ENCODE measurements at places on chromosomes 5 and 9.

DNA sequence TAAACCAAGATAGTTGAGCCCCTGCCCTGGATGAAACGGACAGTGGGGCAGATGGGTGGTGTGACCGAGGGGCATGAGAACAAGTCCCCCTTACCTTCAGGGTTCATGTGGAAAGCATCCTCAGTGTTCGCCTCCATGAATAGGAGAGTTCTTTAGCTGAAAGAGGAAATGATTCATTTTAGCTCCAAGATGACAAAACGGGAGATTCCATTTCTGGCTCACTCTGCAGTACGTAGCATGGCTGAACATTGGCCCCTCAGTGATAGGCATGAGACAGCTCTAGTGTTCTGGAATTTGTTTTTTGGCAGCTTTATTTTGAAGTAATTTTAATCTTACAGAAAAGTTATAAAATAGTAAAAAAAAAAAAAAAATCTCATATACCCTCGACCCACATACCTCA, 70.2 kb upstream of the AGXT2 start:
- DNase-seq: peak; percentile 2

- DNase-seq: no peak
Observed at GRCh38 chr5:151036556-151036955, 16.2 kb downstream of the GPX3 start.

DNA sequence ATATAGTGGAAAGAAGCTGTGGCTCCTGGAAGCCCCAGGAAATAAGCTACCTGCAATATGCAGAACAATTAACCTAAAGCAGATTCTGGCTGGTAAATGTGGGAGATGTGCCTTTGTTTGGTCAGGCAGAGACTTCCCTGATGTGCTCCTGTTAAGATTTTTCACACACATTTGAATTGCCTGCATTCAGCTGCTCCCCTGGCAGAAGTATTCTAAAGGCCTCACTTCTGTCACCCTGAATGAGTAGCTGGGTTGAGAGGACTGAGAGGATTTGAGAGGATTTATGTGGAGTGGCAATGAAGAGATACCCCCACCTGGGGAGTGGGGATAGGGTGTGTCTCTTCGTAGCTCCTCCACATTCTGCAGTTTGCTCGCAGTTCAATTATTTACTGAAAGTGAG, 130.5 kb downstream of the ST8SIA4 start:
- no peak for DNase-seq

DNA sequence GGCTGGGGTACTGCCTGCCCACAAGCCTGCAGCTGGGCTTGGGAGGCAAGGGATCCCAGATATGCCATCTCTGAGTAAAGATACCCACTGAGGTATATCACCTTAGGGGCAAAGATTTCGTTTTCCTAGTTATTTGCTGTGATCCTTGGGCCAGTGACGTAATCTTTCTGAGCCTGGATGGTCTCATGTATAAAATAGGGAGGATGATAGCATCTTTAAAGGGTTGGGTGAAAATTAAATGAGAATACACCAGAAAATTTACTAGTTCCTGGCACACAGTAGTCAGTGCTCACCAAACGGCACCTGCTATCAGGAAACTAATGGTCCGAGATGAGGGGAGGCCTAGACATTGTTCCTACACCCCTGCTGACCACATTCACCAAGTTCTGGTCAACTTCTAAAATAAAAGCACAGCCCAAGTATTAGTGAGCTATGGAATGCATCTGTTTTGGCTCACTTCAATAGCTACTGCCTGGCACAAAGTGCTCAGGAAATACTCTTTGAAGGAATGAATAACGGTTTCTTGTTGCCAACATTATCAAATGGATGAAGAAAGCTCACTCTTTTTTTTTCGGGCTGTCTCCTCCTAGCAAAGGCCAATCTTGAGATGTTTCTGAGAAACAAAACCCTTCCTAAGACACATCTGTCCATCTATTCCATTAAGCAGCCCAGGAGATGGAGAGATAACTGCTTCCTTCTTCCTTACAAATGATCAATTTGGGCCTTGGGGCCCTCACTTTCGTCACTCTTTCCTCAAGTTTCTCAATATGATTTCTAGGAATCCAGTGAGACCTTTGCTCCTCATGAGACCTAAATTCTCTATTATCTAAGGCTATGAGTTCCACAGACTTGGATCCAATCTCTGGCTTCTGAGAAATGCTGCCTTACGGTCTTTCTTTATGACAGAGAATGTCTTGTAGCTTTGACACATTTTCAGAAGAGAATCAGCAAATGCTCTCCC, 98.2 kb downstream of the DPYSL3 start:
- DNase-seq: no peak

GRCh38 chr9:115743709-115744605, 409.6 kb upstream of the PAPPA start:
- DNase-seq: no peak

- DNase-seq: peak; percentile 23
Observed at GRCh38 chr5:139181322-139181730, 16.8 kb downstream of the SIL1 start.

DNA sequence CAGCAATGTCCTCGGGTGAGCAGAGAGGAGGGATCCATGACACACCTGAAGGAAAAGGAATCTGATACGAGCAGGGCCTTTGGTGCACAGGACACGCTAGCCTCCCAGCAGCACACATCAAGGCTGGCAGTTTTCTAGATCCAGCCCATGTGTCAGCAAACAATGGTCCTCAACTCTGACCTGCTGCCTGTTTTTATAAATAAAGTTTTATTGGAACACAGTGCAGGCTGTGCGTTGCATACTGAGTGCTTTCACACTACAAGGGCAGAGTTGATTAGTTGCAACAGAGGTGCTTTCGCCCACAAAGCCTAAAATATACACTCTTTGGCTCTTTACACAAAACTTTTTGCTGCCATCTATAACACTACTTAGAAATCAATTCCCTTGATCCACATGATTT, 147.1 kb downstream of the MYO10 start:
- no peak for DNase-seq

DNA sequence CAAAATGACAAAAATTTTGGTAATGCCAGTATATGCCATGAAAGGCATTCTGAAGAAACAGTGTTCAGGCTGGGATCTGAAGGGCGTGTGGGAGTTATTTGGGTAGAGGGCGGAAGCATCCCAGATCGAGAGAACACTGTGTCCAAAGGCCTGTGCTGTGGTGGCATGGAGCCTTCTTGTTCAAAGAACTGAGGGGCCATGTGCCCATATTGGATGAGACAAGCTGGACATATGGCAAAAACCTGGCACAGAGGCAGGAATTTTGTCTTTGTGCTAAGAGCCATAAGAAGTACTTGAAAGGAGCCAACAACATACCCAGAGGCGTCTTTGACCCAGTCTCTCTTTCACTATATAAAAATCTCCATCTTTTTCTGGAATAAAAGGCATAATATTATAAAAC, 128.0 kb downstream of the SYK start:
- no peak for DNase-seq

DNA sequence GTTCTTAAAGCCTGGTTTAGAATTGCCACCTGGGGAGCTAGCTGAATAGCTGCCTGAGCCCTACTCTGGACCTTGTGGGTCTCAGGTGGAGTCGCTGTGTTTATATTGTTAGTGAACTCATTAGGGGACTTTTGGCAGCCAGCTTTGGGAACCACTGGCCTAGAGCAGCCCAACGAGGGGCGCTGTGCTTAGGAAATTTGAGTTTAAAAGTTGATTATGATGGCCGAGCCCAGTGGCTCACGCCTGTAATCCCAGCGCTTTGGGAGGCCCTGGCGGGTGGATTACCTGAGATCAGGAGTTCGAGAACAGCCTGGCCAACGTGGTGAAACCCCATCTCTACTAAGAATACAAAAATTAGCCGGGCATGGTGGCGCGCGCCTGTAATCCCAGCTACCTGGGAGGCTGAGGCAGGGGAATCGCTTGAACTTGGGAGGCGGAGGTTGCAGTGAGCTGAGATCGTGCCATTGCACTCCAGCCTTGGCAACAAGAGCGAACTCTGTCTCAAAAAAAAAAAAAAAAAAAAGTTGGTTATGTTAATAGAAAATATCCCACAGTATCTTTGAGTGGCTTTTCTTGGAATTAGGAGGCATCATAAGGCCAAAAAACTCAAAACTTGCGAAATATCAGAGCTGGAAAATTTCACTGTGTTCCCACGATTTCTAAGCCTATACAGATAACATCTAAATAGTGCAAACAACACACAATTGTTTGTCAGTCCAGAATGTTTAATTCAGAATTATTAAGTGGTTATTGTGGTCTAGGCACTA, 809 bp downstream of the MCCC2 start:
- no peak for DNase-seq

GRCh38 chr5:150570333-150570732, 62.4 kb downstream of the NDST1 start:
- no peak for DNase-seq

DNA sequence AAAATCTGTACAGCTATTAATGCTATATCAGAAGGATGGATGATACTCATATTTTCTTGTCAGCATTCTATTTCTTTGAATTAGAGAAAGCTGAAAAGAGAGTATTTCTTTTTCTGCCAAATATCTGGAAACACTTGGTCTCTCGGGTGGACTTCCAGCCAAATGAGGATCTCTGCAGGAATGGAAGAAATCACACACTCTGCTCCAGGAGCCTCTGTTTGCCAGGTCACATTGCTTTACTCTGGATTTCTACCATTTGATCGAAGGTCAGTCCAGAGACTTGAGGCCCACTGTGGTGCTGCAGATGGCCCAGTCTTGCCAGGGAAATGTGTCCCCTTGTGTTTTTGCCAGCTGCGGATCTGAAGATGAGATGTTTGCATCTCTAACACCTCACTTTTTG, 154.1 kb downstream of the PCSK1 start:
- no peak for DNase-seq

DNA sequence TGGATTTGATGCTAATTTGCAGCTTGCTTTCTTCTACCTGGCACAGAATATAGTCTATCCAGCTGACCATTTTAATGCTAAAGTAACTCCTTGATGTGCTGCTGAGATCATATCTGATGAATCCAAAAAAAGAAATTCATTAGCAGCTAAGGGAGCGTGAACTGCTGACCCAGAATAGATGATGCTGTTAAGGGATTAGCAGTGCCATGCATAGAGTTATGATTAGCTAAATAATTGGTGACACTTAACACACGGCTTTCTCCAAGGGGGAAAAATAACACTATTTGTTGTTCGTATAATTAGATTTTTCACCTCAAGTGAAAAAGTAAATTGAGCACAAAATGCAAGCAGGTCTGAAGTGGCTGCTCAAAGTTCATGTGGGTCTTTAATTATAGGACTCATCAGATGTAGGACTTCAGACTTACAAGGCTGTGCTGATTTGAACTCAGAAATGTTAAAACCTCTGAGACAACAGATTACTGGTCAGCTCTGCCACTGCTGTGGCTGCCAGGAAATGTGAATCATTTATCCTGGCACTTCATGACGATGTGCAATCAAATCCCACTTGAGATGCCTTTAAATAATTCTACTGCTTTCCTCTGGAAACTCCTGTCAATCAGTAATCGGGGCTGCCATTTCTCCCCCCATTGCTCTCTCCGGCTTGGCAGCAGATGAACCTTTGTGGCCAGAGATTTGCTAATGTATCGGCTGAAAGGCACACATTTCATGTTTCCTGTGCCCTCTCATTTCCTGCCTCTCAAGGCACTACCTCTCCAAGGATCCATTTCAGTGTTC, 291.6 kb upstream of the C9orf72 start:
- DNase-seq: no peak

GRCh38 chr5:143923634-143924266, 111.8 kb downstream of the HMHB1 start:
- DNase-seq: peak; percentile 38

GRCh38 chr5:64147849-64148441, 17.7 kb upstream of the RNF180 start:
- peak; percentile 69 for DNase-seq

- no peak for DNase-seq
Observed at GRCh38 chr5:90135779-90136378, 273.7 kb downstream of the CETN3 start.

DNA sequence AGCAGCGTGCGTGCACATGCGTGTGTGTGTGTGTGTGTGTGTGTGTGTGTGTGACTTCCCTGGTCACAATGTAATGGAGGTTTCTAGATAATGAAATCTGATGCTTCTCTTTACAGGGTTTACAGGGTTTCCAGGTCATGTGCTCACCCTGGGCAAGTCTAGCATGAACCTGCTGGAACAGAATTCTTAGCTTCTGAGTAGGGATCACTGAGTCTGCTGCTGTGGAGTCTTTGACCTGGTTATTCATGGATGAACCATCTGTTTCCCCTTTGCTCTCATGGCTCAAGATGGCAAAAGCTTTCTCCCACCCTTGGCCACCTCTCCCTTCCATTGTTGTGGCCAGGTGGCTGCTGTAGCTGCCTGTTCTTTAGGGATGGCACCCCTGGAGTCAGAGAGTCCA, 111.6 kb upstream of the SHB start:
- no peak for DNase-seq

- DNase-seq: no peak
Observed at GRCh38 chr5:155651-156410, 35.5 kb upstream of the LRRC14B start.

DNA sequence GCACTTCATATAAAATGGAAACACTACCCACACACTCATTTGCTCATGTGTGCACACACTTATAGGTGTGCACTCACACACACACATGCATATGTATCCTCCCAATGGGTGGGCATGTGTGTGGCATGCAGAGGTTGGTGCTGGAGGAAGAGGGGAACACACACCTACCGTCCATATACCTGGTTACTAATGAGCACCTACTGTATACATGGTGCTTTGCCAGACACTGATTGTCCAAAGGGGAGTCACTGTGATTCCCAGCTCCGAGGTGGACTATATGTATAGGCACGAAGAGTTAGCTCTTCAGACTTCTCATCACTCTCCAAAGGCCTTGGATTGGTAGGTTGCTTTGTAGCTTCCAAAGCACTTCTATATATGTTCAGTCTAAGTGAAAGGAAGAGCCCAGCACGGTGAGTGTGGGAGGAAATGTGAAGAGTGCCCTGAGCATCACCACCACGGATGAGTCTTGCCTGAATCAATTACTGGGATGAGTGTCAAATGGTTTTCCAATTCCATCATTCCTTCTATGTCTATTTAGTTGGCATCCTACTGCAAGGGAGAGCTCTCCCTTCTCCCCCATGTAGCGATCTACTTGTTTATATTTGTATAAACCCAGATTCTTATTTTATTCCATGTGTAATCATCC, 12.6 kb upstream of the ERGIC1 start:
- DNase-seq: no peak

DNA sequence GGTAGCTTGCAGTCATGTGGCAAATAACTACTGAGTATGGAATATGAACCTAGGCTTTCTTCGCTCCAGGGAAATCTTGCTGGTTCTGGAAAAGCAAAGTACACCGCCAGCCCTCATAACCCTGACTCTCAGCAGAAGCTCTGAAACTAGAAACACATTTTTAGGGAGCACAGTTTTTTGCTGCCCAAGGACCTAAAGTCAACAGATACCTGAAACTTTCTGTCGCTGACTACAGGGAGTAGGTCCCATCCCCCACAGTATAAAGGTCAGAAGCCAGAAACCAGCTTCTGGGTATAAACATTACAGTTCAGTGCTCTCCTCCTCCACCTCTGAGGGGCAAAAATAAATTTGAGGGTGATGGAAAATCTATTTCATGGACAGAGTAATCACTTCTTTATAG, 3.0 kb downstream of the ATOX1 start:
- no peak for DNase-seq

DNA sequence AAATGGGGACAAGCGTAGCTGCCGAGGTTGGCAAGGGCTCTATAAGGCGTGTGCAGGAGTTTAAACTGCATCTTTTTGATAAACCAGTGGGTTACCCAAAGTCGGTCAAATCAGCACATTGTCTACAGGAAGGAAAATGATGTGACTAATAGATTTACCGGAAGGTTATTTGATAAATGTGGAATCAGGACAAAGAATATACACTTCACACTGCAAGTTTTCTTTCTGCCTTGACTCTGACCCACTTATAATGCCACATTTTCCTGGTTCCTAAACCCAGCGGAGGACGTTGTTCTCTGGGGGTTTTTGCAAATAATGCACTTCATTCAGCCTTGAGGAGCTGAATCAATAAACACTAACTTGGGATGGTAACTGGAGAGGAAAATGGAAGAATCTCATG, 76.8 kb downstream of the TTLL11 start:
- peak; percentile 51 for DNase-seq
